ENCODE measurements at places on chromosomes 4 and X. TPM values are rescaled to one million over a fixed set of nuclear protein-coding genes. Genes with fewer than 3 reads are reported as not detected.

DNA sequence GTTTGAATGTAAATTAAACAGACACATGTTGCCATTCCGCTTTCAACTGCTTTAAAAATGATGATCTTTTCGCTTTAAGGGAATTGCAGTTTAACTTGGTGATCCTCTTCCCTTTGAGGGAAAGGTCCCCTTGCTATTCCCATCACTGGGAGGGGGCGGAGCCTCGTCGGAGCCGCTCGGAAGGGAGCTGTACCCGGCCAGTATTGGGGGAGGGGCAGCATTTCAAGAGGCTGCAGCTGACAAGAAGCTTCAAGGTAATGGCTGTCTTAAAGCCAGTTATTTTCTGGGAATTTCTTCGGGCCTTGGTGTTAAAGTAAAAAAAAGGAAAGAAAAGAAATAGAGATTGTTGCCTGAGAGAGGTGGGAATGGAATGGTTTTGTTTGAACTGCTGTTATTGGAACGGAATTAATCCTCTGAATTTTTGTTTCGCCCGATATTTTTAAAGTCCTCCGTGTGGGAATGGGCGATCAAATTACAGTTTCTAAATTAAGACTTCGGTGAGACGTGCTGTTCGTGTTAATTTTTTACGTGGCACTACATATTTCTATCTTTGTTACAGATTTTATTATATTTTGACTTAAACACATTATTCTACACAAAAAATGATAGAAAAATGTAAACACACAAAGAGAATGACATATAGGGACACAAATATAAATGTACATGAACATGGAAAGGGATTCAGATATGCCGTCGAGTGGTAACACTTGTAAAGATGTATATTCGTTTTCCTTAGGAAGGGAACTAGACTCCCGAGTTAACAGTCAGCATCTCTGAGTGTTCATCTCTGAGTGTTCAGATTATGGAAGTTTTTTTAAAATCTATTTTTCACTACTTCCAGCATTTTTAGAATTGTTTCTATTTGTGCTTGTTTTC lies 9.2 kb downstream of the PWWP3B start:
- no peak for DNase-seq

DNA sequence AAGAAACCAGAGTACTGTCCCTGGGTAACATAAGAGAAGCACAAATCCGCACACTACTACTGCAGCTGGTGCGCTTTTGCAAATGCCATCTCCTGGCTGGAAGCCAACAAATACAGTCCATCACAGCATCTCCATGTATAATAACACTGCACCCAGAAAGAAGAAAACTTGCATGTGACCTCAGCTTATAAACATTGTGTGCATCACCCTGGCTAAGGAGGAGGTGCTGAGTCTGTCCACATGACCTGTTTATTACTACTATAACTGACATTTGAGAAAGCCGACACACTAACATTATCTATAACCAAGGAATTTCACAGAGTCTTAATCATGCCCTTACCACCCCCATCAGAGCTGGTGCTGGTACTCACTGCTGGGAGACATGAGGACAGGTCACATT lies 516.8 kb downstream of the CFAP47 start:
- DNase-seq: no peak

GRCh38 chr4:54363037-54363436 lies 133.9 kb downstream of the PDGFRA start:
- DNase-seq: no peak

GRCh38 chrX:74372272-74372671 lies 49.0 kb upstream of the SLC16A2 start:
- DNase-seq: no peak

DNA sequence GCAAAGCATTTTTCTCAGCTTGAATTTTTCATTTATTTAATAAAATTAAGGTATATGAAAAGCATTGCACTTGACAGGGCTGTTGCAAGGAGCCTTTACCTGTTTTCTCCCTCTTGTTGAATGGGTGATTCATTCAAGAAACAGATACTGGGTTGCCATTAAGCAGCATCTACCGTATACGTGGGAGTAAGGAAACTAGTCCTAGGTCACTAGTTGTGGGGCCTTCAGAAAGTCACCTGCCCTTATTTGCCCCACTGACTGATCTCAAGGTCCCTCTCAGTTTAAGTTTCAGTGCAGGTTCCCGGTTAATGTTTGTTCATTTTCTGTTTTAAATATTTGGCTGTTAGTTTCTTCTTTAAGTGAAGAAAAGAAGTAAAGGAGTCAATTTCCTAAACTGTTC lies 34.0 kb downstream of the LHFPL1 start:
- no peak for DNase-seq

GRCh38 chr4:42600578-42600977 lies 56.3 kb downstream of the ATP8A1 start:
- DNase-seq: no peak

DNA sequence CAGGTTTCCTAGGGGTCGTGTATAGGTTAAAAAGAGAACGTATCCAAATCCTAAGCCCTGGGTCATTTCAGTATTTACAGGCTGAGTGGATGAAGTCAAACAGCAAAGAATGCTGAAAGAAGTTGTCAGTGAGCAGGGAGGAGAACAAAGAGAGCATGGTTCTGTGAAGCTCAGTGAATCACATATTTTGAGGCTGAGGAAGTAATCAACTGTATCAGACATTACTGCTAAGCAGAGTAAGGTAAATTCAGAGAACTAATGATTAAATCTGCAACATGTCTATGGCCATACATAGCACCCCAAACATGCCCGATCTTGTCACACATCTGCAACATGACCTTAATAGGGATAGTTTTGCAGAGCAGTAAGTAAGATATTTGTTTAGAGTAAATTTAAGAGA lies 1130.3 kb downstream of the RAPGEF2 start:
- DNase-seq: no peak

GRCh38 chrX:16588266-16588665 lies 61.7 kb upstream of the S100G start:
- no peak for DNase-seq

DNA sequence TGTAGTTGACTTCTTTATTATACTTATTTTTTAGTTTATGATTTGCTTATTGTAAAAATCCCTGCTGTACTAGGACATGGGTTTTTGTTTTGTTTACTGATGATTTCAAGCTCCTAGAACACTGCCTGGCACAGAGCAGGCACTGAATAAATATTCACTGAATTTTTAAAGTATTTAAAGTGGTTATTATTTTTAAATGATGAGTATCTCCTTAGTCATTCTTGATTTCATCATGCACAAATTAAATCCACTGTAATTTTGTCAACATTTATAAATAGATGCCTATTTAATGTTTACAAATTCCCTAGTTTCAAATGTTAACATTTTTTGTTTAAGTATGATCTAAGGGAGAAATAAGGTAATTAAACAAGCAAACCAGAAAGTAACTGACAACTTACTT lies 367.9 kb upstream of the SLIT2 start:
- DNase-seq: no peak

GRCh38 chrX:46588263-46588662 lies 14.7 kb downstream of the CHST7 start:
- no peak for DNase-seq

DNA sequence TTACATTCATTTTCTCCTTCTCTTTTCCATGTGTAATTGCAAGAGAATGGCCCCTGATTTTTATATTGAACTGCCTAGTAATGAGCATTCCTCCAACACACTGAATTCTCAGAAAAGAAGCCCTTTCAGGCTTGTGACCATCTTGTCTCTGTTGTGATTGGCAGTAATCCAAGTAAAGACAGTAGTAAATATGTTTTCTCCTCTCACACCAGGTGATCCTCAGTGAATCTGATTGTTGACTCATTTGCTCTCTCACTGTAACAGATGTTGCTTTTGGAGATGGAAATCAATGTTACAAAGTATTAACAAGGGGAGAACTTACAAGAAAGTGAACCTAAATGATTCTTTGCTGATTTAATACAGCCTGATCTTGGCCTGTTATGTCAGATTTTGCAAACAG lies 271.0 kb downstream of the AFF2 start:
- no peak for DNase-seq

DNA sequence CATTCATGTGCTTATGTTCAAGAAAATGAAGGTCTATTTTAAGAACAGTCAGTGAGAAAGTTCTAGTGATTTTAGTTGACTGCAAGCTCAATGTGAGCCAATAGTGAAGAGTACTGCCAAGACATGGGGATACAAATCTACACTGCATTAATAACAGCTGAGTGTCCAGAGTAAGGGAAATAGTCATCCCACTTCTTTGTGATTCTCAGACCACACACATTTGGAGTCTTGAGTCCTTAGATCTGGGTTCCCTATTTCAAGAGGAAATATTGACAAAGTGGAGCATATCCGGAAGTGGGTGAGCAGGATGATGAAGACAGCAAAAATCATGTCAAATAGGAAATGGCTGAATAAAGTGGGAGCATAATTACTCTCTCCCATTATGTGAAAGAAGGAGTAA lies 171.1 kb downstream of the LARP7 start:
- no peak for DNase-seq

GRCh38 chrX:108186811-108187210 lies 95.2 kb downstream of the ATG4A start:
- DNase-seq: no peak

- DNase-seq: no peak
Observed at GRCh38 chr4:151231915-151232595, 44.9 kb upstream of the PRSS48 start.

- no peak for DNase-seq
Observed at GRCh38 chrX:66012094-66012534, 27.8 kb downstream of the VSIG4 start.

DNA sequence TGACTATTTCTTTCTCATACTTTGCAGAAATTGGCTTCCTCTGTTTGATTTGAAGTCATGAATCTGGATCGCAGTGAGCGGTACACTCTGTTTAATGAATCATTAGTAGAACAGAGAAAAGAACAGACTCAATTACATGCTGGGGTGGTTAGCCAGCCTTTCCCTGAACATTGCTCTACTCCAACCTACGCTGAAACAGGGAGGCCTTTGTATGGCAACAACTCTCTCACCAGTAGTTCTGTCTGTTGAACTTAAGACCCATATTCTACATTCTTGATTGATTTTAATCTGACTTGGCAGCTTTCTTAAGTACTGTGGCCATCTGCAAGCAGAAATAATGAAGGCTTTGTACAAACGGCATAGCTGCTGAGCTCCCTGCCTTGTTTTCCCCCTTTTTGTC lies 19.0 kb upstream of the AP1S2 start:
- DNase-seq: no peak

DNA sequence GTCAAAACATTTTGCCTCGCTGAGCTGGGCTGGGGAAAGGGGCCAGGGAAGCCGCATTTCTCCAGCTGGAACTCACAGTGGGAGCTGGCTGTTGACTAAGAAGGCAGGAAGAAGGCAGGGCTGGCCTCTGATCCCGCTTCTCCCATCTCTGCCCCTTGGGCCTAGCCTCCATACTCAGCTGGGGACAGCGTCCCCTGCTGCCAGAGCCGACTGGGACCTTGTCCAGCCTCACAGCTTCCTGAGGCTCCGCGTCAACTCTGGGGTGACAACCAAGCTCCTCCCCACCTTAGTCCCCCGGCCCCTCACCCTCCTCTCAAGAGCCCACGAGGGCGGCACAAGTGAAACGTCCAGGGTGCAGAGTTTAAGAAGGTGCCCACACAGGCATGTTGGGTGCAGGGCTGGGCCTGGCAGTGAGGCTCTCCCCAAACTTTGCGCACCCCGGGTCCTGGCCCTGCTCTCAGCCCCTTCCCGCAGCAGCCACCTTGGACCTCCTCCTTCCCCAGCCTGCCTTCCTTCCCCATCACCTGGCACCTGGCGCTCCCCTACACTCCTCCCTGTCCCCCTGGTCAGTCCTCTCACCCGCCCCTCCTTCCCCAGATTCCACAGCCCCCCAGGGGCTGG lies 100.8 kb downstream of the PSAPL1 start:
- DNase-seq: no peak

DNA sequence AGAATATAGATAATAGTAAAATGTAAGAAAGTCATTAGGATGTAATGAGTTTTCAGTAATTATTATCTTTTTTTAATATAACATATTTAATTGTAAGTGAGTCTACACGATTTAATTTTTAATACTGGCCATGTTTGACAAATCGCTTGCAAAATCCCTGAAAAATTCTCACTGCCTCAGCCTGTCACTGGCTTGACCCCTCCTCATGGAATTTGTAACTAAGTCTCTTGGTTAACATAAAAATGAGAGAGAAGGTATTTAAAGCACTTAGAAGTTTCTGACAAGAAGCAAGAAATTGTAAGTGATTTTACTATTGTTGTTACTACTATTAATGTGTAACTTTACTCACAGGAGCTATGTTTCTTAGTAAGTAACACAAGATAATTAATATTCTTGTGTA lies 237.9 kb upstream of the GK2 start:
- no peak for DNase-seq

GRCh38 chr4:4995103-4995907 lies 24.0 kb downstream of the CYTL1 start:
- DNase-seq: peak; percentile 82

Gene TRPC5OS
- not detected for total RNA-seq

Gene SHROOM2
- total RNA-seq: 16.2 TPM

Gene CDKL2
- total RNA-seq: 0.71 TPM

Gene XK
- total RNA-seq: 1.7 TPM

Measured in type B pancreatic cell (in vitro differentiated cells).